ENCODE measurements at places on chromosomes 16 and 17.

DNA sequence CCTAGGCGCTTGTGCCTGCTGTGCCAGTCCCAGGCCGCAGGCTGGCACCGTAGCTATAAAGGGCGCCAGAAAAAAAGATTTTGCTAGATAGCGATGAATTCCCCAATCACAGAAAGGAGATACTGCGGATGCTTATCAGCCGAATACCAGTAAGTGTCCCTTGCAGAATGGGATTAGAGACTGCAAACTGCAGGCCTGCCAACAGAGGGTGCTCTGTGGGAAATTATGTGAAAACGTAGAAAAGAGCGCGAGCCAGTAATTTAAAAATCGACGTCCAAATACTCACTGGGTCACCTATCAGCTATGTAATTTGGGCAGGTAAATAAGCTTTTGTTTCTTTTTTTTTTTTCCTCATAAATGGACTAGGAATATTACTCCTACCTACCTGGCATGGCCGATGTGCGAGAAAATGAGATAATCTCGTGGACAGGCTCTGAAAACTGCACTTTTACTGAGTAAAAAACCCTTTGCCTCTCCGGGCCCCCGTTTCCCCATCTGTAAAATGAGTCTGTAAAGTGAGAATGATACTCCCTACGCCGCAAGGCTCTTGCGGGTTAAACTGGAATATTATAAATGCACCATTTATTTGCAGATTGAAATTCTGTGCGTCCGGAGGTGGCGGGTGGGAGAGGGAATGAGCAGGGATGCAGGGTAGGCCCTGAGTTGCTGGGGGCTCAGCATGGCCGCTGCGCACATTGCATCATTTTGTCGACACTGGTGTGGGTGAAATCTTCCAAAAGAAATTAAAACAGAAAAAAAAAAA lies 1.2 kb upstream of the COG1 start:
- no peak for DNase-seq

DNA sequence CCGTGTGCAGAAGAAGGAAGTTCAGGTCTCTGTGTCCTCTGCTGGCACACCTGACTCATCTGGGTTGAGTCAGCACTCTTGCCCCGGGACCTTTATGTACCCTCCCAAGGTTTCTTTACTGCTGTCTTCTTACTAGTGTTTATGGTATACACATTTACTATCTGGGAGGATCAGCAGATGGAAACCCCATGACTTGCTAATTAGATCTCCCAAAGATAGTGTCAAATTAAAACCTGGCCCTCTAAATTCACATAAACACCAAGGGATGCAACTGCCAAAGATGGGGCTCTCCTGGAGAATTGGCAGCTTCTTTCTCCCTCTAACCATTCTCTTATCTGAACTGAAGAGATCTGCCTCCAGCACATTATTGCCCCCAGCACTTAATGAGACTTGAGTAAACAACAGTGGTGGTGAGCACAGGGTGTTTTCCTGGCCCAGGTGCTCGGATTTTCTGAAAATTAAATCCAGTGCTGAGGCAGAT lies 718.1 kb upstream of the SOX9 start:
- DNase-seq, result no peak

- no peak for DNase-seq
Measured at GRCh38 chr17:61766520-61766919, 96.8 kb downstream of the BRIP1 start.

- no peak for DNase-seq
Measured at GRCh38 chr16:70749681-70750601, 51.0 kb downstream of the VAC14 start.

GRCh38 chr17:9151091-9151490 lies 129.8 kb downstream of the NTN1 start:
- no peak for DNase-seq

DNA sequence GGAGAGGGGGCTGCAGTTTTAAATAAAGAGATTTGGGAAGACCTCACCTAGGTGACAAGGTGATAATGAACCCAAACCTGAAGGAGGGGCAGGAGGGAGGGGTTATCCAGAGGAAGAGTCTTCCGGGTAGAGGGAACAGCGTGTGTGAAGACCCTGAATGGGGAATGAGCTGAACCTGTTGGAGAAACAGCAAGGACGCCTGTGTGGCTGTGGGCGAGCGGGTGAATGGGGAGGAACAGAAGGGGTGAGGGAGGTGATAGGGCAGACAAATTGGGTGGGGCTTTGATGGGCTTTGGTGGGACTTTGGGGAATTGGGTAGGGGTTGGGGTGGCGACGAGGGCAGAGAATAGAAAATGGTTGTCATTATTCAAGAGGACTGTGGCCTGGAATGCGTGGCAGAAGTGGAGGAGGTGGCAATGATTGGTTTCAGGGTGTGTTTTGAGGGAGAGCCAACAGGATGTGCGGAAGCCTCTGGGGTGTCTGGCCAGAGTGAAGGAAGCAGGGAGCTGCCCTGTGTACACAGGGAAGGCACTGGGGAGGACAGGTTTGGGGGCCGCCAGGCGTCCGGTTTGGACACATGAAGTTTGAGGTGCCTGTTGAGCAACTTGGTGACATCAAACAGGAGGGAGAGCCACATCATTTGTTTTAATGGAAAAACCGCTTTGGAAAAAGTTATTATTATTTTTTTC lies 48.7 kb downstream of the NKD1 start:
- no peak for DNase-seq

DNA sequence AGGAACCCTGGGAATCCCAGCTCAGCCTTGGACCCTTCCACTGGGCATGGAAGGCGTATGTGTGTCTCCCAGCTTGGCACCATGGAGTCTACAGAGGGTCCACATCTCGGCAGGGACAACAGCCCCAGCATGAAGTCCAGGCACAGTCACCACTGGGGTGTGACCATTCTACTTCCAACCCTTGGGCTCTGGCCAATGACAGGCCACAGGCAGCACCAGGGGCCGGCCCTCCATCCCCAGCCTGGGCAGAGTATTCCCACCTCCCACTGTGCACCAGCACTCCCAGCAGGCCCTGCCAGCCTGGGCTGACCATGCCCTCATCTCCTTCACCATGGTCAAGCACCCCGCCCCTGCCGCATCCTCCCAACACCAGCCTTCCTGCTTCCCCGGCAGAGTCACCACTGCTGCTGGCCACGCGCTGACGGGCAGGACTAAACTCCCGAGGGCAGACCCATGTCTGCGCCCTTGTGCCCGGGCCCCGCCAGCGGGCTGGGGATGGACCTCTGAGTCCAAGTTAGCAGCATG lies 9.5 kb upstream of the PPP1R27 start:
- no peak for DNase-seq

- no peak for DNase-seq
Measured at GRCh38 chr16:15593235-15593634, 49.7 kb downstream of the MARF1 start.

DNA sequence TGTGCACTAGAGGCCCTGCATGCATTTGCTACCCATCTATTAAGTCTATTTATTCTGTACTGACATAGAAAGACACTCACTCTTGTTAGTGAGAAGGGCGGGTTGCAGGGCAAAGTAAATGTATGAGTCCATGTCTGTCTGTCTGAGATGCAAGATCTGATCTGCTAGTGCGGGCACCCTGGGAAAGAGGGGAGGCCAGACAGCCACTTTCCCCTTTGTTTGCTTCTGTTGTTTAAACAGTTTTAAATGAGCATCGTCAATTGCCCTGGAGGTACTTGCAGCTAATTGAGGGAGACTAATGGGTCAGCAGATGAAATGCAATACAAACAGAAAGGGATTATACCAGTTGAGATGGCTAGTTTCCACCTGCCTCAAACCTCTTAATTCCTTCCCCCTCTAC lies 24.9 kb downstream of the SCNN1G start:
- DNase-seq, result no peak

Data from stimulated activated CD4-positive, alpha-beta T cell treated with anti-CD3 and anti-CD28 coated beads, TNF-alpha, amount 100 ng/mL, for 48 hours (primary cell).